ENCODE measurements at places on chromosomes 3 and 15.

GRCh38 chr15:85749261-85750151, 45.2 kb downstream of the KLHL25 start:
- DNase-seq = peak; percentile 48

GRCh38 chr15:80308002-80308401, 56.0 kb upstream of the CTXND1 start:
- DNase-seq = no peak

- DNase-seq = no peak
These were observed 92.2 kb upstream of the AGTR1 start for GRCh38 chr3:148605521-148605920.

GRCh38 chr15:63276342-63277037, 915 bp upstream of the APH1B start:
- DNase-seq = no peak

- no peak for DNase-seq
These were observed 66.1 kb upstream of the PRICKLE2 start for GRCh38 chr3:64291345-64291744.

DNA sequence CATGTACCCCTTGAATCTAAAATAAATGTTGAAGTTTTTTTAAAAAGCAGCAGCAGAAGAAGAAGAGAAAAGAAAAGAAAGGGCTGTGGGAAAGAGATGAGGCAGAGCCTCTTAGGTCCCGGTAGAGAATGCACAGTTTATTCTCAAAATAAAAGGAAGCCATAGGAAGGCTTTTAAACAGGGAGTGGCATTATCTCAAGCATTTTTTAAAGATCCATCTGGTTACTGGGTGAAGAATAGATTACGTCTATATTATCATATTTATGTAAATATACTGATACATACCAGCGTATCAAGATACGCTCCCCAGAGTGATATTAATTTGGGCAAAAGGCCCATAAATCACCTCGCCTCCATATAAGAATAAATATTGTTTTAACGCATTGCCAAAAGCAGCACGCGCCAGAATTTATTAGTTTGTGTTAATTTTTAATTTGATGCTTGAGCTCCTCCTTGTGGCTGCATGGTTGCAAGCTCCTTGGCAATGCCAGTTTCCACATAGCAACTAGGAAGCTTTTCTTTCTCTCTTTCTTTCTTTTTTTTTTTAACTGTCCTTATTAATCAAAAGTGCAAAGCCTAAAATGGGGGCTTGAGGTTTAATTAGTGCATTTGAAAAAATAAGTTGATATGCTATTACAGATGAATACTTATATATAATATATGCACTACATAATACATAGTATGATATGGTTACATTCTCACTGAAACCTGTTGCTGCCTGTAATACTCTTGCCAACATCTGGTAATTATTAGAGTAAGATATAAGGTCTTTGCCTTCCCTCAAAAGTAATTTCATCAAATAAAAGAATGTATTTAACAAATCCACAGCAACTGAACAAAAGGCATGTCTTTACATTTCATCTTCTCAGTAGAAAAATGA, 242.8 kb upstream of the UBE2E2 start:
- DNase-seq = no peak

- DNase-seq = no peak
These were observed 54.0 kb downstream of the KCNH8 start for GRCh38 chr3:19202303-19202702.

DNA sequence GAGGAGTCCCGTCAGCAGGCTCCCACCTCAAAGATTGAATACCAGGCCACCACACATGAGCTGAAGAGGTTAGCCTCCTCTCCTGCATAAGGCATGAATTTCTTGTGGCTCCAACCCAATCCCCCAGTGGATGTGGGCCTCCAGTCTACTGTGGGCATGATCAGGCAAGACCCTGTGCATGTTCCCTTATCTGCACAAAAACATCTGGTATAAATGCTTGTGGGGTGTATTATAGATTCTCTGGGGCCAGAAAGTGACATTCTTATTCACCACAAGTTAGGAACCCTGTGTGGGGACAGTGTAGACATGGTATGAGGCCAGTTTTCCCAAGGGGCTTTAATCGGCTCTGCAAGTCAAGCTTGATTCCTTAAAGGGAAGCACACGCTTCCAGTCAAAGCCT, 18.2 kb upstream of the UBP1 start:
- DNase-seq = no peak

DNA sequence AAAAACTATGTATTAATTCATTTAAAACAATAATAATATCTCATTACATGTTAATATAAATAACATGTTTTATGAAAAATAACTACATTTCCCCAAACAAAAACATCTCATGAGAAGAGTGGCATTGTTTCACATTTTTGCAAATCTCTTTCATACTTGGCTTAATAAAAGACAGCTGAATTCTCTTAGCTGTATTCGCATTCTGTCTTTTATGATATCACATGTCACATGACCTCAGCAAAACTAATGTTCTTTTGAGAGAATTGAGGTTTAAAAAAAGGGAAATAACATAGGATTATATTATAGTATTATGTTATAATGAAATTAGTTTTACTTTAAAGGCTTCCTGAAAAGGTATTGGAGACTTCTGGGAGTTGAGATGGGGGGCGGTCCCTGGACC, 48.4 kb upstream of the SPPL2A start:
- no peak for DNase-seq

- DNase-seq = no peak
These were observed 16.8 kb downstream of the POMGNT2 start for GRCh38 chr3:43089081-43089480.

- DNase-seq = no peak
These were observed 331.0 kb upstream of the RASGRP1 start for GRCh38 chr15:38895326-38896255.

- DNase-seq = no peak
These were observed 9.5 kb downstream of the GCSAM start for GRCh38 chr3:112123548-112123947.

DNA sequence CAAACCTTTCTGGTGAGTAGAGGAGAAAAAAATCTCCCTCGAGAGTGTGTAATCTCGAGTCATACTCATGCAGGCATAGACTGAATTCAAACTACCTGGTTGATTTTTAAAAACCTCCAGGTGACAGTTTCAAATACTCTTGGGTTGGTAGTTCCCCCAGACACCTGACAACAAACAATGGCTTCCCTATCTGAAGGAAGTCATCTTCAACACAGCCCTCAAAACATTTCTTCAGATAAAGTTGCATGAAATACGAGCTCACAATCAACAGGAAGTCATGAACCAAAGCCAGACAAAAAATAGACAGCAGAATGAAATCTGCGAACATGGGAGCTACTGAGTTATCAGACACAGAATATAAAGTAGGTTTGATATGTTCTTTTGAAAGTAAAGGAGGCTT, 112.8 kb downstream of the ST8SIA2 start:
- no peak for DNase-seq

DNA sequence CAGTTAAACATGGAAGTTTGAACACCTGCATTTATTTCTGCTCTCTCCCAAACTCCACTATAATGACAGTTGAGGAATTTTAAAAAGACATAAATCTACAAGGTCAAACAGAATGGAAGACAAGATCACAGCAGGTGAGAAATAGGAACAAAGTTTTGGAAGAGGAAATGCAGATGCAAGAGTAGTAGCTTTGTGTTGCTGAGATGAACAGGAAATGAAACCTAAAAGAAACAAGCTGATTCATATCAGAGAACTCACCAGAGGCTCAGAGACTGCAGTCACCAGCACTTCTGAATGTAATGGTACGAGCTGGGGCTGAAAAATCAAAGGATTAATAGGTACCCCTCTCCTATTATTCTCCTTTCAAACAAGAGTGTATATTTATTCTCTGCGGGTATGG, 459.9 kb downstream of the RAP2B start:
- DNase-seq = no peak

All from Peyer's patch (tissue), 4 donors.